ENCODE measurements at places on chromosomes 4 and X. TPM values are rescaled to one million over a fixed set of nuclear protein-coding genes. Genes with fewer than 3 reads are reported as not detected.

Gene CXCL13
- total RNA-seq: not detected

Gene GRID2
- not detected for total RNA-seq

DNA sequence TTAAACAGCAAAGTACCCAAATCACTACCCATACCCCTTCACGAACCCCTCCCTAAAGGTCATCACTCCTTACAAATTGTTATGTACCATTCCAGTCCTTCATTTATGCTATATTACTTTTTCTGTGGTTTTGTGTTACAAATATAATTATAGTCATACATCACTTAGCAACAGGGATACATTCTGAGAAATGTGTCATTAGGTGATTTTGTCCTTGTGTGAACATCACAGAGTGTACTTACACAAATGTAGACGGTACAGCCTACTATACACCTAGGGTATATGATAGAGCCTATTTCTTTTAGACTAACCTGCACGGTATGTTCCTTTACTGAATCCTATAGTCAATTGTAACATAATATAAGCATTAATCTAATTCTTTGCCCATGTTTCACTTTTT, 61.9 kb downstream of the ASB9 start:
- DNase-seq: no peak

- no peak for DNase-seq
These were observed 40.9 kb upstream of the LRPAP1 start for GRCh38 chr4:3573131-3573530.

DNA sequence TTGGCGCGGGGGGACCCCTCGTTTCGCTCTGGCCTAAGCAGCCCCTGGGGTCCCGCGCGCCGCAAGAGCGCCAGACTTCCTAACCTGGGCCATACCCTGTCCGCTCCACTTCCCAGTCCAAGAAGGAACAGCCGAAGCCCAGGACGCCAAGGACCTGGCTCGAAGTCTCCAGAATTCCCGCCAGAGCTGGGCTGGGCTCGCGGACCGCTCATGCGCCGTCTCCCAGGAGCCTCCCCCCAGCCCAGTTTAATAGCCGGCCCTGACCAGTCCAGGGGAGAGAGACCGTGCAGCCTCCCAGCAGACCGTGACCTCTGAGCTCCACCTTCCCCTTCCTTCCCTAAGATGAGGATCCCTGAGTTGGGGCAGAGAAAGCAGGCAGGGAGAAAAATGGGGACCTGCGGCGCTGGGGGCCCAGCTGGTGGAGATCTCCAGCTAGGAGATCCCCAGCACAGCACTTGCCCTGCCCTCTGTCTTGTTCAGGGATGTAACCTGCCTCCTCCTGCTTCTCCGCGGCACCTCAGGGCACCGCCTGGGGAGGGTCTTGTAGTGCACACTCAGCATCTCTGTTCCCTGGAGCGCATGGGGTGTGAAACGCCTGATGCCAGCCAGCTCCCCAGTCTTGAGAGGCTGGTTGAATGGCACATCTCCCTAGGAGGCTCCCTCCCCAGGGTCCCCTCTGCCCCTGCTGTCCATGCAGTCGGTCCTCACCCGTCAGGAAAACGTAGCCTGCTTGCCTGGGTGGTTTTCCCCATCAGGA, 1.2 kb upstream of the LETM1 start:
- no peak for DNase-seq

DNA sequence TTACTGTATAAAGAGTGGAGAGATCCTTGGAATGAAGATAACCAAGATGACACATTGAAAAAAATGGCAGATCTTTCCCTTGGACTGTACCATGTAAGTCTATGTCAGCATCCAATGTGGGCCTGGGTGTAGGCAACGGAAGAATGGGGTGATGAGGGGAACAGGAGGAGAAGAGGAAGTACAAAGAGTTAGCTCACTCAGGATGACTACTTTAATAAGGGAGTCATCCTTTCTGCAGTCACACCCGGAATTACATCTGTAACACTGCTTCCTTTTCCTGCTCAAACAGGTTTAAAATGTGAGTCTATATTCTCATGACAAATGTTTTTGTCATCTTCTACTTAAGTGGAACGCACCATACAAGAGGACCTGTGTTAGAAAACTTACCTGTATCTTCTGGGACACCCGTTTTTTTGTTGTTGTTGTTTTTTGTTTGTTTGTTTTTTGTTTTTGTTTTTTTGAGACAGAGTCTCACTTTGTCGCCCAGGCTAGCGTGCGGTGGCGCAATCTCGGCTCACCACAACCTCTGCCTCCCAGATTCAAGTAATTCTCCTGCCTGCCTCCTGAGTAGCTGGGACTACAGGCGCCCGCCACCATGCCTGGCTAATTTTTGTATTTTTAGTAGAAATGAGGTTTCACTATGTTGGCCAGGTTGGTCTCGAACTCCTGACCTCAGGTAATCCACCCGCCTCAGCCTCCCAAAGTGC, 18.0 kb downstream of the HPSE start:
- DNase-seq: no peak

GRCh38 chrX:9403374-9403773, 61.5 kb upstream of the TBL1X start:
- no peak for DNase-seq

DNA sequence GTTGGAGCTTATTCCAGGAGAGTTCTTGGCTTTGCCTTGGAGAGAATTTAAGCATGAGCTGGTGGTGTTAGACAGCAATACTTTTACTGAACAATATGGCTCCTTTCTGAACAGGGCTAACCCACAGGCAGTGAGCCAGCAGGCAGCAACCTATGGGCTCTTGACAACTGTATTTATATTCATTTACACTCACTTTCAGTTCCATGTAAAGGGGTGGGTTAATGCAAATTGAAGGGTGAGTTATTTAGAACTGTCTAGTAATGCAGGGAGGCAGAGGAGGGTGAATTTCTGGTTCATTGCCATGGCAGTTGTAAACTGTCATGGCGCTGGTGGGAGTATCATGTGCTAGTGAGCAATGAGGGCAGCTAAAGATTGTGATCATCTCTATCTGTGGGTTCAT, 15.7 kb downstream of the FOXR2 start:
- DNase-seq: no peak

GRCh38 chr4:14829795-14830194, 172.5 kb upstream of the CPEB2 start:
- DNase-seq: no peak

Data from HFFc6 (cell line).